T-helper 2 cell treated with Interferon-gamma antibody and Interleukin-4, amounts not matched to agents 5 μg/mL and 100 μg/mL, for 36 hours (primary cell): ENCODE measurements at places on chromosomes 6 and 20.
A peak's percentile ranks its signal among the peaks of the same experiment; 100 is the strongest.

DNA sequence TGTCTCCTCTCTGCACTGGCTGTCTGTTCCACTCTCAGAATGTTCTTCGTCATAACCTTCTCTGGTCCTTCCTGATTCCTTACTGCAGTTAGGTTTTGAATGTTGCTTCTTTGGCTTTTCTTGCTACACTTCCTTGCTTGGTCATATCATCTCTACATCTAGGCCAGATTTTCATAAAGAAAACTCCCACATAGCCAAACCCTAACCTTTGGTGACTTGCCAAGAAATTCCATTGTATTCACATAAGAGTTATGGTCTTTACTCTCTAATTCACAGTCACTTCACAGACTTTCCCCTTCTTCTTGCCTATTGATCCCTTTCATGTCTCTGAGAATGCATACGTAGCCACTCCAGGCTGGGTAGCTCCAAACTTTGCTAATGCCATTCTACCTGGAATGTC, 41.9 kb upstream of the SIM1 start:
- DNase-seq = no peak

DNA sequence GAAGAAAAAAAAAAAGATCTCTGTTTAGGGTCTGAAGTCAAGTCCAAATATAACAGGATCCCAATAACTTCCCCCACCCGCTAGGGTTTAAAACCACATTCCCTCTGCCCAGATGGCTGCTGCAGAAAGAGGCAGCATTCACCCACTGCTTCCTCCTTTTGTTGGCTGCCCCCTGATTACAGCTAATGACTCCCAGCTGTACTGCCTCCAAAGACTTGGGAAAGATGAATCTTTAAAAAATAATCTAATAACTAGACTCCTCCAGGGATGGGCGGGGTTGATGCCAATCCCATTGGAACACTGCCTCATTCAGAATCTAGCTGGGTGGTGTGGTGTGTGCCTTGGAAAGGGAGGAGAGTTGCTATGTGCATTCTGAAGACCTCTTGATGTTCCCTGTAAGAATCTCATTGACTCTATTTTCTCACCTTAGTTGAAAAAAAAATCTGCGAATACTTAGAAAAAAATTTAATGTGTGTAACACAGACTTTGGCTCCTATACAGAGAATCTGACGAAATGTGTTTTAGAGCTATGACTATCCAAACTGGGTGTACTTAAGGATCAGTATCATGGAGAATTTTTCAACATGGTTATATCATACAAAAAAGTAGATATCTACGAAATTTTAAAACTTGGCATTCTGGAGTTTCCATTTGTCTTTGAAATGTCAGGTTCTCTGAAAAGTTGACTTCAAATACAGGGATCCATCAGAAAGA, 174.0 kb downstream of the RNF144B start:
- no peak for DNase-seq

- no peak for DNase-seq
These were observed 70.8 kb downstream of the CHMP4B start for GRCh38 chr20:33881989-33882388.

- DNase-seq = no peak
These were observed 467.4 kb upstream of the ID4 start for GRCh38 chr6:19369785-19370184.

DNA sequence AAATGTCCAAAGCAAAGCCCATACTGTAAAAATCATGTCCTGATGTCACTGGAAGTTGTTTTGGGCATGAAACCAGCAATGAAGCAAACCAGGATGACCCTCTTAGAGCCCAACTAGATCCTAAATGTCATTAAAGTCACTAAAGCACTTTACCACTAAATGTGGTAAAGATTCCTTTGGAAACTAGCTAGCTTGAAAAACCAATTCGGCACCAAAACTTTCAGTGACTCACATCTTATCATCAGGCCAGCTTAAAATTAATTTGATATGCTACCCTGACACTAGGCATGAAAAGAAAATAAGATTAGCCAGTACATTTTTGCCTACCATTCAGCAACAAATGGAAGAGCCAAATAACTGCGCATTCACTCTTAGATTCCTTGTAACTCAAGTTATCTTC, 145.8 kb downstream of the PACRG start:
- DNase-seq = no peak

GRCh38 chr6:106564476-106564875, 64.8 kb downstream of the RTN4IP1 start:
- no peak for DNase-seq

DNA sequence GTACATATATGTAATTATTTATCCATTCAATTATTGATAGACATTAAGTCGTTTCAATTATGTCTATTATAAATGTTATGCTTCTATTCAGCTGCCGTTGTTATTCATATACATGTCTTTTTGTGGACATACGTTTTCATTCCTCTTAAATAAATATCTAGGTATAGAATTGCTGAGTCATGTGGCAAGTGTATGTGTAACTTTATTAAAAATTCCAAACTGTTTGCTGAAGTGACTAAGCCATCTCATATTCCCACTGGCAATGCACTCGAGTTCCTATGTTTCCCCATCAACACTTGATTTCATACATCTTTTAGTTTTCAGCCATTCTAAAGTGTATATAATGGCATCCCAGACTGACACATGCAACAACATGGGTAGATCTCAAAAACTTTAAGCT, 739.7 kb upstream of the POU3F2 start:
- no peak for DNase-seq

- no peak for DNase-seq
These were observed 228.1 kb downstream of the PAX1 start for GRCh38 chr20:21933526-21933925.

- peak; percentile 78 for DNase-seq
These were observed 31.9 kb upstream of the TXLNB start for GRCh38 chr6:139323511-139324300.
